Stimulated activated CD4-positive, alpha-beta T cell treated with anti-CD3 and anti-CD28 coated beads, Interleukin-4, amount 100 ng/mL, for 4 hours (primary cell): ENCODE measurements at places on chromosomes 1 and 21.
A peak's percentile ranks its signal among the peaks of the same experiment; 100 is the strongest.

- no peak for DNase-seq
Observed at GRCh38 chr1:62175568-62176179, 19.0 kb upstream of the L1TD1 start.

GRCh38 chr1:237864338-237865244, 26.1 kb downstream of the ZP4 start:
- no peak for DNase-seq

DNA sequence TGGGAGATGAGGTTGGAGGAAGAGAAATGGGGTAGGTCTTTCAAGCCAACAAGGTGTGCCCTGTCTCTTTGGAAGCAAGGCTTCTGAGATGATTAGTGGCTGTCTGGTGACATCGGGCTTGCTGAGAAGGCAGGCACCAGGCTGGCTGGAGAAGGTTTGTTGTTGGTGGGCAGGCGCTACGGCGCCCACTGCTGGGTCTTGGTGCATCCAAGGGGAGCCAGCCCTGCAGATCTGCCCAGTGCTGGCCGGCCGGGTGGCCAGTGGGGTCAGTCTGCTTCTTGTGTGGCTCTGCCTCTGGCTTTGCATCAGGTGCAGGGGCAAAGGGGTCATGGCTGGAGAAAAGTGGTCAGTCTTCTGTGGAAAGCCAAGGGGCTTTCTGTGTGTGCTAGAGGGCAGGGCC, 126.2 kb downstream of the TLR5 start:
- DNase-seq = no peak

DNA sequence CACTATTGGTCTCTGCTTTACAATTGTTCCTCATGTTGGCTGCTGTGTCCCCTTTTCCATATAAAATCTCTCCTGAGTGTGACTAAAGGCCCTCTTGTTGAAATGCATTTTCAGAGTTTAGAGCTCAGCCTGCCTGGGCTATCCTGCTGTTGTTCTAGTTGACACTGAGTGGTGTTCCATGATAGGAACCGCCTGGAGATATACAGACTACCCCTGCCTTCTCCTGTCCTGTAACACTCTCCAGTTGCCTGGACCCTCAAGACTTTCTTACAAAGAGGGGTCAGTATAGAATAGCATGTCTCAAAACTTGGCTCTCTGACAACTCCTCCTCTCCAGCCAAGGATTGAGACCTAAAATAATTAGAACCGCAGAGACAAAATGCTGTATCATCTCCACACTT, 152.0 kb upstream of the POU3F1 start:
- no peak for DNase-seq

DNA sequence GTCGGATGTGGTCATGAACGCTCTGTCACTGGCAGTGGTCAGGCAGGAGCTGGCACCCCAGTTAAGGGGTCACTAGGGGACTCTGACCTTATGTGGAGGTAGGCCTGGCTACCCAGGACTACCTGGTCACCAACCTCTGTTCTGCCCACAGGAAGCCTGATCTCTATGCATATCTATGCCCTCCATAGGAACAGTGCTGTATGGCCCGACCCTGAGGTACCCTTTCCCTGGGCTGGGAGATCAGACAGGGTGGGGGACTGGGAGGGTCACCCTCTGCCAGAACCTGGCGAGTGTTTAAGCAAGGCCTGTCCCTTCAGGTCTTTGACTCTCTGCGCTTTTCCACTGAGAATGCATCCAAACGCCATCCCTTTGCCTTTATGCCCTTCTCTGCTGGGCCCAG, 19.0 kb downstream of the CYP4B1 start:
- DNase-seq = no peak

DNA sequence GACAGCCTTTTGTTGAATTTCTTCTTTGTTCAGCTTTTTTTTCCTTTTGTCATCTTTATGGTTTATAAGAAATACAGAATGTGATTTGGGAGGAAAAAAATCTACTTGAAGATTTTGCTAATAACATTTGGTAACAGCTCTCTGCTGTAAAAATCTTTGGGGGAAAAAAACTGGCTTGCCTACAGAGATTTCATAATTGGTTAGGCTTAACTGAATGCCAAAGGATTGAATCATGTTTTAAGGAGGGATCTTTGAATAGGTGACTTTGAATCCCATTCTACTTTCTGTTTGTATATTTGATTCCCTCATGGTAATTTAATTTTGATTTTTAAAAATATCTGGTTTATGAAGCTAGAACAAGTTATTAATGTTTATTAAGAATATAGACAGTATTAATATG, 3.2 kb downstream of the BTF3L4 start:
- DNase-seq = no peak

GRCh38 chr1:20290624-20291597, at the start of gene VWA5B1:
Gene VWA5B1 (plus strand): TSS chr1:20290875. CDS start chr1:20310602, 19,727 bp downstream.
- no peak for DNase-seq

DNA sequence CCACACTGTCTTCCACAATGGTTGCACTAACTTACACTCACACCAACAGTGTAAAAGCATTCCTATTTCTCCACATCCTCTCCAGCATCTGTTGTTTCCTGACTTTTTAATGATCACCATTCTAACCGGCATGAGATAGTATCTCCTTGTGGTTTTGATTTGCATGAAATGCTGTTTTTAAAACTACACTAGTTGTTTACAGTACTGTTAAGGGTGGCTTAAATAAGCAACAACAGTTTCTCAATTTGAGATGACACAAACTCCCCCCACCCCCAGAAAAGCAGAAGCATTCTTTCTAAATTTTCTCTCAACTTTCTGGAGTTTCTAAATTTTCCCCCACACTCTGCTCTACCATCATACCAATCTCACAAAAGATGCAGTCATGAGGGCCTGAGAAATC, 7.1 kb upstream of the SLAMF7 start:
- DNase-seq = no peak

- DNase-seq = peak; percentile 2
Observed at GRCh38 chr1:220487297-220487820, 40.6 kb upstream of the MARK1 start.

DNA sequence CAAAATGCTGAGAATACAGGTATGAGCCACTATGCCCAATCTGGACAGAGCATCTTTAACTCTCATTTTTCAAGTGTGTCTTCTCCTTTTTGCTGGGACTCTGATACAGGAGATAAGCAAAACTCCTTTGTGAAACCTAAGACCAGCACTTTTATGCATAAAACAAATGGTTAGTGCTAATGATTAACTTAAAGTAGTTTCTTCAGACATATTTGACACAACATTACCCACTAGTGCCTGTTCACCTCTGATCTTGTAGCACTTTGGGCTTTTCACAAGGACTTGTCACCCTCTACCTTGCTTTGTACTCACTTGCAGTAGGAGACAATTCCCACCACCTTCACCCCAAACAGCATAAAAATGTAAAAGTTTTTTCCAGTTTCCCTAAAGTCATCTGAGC, 216.3 kb downstream of the RGS7 start:
- DNase-seq = no peak

DNA sequence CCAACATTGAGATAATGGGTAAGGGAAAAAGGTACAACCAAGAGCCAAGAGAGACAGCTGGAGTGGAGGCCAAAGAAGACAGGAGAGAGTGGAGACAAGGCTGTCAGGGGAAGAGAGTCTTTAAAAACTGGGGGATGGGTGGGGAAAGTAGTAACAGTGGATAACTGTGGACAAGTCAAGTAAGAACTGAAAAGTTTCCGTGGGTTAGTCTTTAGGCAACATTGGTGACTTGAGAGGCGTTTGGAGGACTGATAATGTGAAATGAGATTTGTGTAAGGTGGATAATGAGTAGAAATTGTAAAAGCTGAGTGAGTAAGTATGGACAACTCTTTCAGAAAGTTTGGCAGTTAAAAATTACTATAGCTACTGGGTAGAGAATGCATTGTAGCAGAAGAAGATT, 10.4 kb downstream of the PPP2R5A start:
- DNase-seq = no peak

DNA sequence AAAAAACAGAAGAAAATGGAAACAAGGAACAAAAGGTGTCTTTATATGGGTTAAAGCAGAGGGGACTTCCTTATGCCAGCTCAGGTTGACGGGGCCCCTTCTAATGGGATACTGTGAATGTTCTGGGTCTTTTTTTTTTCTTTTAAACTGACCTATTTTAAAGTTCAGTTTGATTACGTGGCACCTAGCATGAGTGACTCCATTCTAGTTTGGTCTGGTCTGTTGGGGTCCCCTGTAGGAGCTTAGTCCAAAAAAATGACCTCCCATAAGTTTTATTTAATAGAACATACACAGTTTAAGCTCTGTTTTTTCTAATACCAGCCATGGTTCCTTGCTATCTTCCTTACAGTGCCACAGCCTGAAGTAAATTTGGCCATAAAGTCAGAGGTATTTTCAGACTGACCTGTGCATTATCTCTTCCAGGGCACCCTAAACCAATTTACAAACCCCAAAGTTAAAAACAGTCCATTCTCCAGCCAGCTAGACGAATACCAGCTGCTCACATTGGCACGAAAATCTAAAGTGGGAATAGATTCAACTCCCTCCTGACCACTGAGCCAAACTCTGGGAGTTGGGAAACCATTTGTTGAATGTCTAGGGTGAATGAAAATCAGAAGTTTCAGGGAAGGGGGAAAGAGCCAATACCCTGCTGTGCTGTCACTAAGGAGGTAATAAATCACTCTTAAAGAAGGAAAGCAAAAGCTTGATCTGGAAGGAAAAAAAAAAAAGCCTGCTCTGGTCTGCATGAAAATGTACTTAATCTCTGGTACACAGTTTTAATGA, 42.4 kb downstream of the AKNAD1 start:
- DNase-seq = no peak

DNA sequence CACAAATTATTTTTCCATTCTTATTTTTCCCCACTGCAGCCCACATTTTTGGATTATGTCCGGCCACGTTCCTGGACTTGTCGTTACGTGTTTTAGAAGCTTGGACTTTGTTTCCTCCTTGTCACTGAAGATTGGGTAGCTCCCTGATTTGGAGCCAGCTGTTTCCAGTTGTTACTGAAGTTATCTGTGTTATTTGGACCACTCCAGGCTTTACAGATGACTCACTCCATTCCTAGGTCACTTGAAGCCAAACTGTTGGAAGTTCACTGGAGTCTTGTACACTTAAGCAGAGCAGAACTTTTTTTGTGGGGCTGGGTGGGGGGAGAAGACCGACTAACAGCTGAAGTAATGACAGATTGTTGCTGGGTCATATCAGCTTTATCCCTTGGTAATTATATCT, 12.2 kb upstream of the AXDND1 start:
- no peak for DNase-seq

GRCh38 chr1:16441282-16441665, 750 bp downstream of the NECAP2 start:
- no peak for DNase-seq

DNA sequence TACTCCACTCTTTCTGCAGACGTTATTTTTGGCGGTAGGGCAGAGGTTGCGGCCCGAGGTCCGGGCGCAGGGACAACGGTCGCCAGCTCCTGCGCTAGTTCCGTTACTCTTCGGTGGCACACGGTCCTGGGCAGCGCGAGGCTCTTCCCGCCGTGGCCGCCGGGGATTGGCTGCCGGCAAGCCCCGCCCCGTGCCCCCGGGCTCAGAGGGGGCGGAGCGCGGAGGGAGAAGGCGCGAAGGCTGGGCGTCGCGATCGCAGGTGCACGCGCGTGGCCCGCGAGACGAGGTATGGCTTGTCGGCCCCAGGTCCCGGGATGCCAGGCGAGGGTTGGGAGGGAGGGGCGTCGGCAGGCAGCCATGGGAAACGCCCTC, 518 bp upstream of the SHE start:
- no peak for DNase-seq

GRCh38 chr1:38788341-38789336, 70.9 kb downstream of the RRAGC start:
- no peak for DNase-seq

- DNase-seq = no peak
Observed at GRCh38 chr1:212951126-212951946, 995 bp downstream of the VASH2 start.

GRCh38 chr21:45225741-45226327, 61.9 kb downstream of the POFUT2 start:
- DNase-seq = no peak

- no peak for DNase-seq
Observed at GRCh38 chr1:97759078-97759477, 161.8 kb downstream of the DPYD start.

- DNase-seq = no peak
Observed at GRCh38 chr1:109392037-109392787, 5.5 kb downstream of the SORT1 start.

- no peak for DNase-seq
Observed at GRCh38 chr21:19523746-19524145, 1120.2 kb upstream of the TMPRSS15 start.

DNA sequence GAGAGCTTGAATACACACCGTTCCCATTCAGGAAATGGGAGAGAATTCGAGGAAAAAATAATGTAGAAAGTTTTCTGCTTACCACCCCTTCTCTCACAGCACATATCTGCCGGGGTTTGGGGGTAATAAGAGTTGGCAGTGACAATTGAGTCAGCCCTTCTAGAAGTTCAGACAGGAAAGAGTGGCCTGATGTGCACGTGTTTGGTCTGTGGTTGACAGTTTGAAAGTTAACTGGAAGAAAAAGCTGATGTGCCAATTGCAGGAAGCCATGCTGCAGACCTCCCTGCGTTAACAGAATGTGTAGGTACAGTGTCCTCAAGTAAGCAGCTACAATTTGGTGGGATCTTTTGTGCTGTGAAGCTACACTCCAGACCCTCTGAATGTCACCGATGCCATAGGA, 50.9 kb downstream of the DHX9 start:
- DNase-seq = no peak

DNA sequence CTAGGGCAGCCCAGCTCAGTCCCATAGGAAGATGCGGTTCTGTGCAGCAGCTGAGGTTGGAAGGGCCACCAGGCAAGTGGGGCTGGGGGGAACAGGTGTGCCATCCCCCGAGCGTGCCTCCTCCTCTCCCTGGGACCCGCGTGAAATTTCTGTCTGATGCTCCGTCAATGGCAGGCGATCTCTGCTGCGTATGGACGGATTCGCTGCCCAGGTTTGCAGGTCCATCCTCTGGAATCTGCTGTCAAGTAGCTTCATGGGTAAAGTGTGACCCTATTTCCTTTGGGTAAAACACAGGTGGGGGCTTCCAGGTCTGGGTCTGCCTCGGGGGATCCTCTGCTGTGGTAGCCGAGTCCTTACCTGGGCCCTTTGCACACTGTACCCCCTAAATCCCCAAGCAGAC, 114.6 kb upstream of the ARHGEF16 start:
- no peak for DNase-seq

GRCh38 chr1:209344156-209344555, 239.4 kb upstream of the CAMK1G start:
- no peak for DNase-seq

GRCh38 chr1:24167008-24167407, 20.1 kb downstream of the IFNLR1 start:
- no peak for DNase-seq

- DNase-seq = no peak
Observed at GRCh38 chr1:92975551-92976232, 14.4 kb upstream of the DIPK1A start.

DNA sequence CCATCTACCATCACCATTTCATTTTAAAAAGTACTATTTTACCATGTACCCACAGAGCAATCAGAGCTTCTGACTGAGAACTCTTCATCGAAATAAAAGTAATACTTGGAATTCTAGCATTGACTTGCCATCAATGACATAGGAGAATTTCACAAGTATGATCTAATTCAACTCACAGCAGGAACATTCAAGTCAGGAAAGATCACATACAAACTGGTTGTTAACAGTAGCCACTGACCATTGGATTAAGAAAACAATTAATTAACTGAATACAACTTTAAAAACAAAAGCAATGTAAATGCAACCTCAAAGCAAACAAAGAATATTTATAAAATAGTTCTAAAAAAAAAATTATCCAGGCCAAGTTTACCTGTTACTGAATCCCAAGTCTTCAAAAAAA, 18.8 kb downstream of the RNF115 start:
- DNase-seq = no peak
